Spinal cord (tissue), 10 donors: ENCODE measurements at places on chromosomes 4 and X. TPM values are rescaled to one million over a fixed set of nuclear protein-coding genes. Genes with fewer than 3 reads are reported as not detected.

SFRP2 gene
- 28.5 TPM for total RNA-seq

CA5B gene
- 11.4 TPM for total RNA-seq

CENPI gene
- 13.6 TPM for total RNA-seq

- no peaks in the 10 kb centered on the region for H3K36me3 ChIP-seq
- no peaks in the 10 kb centered on the region for H3K4me1 ChIP-seq
- no peak overlapping the region for H3K27ac ChIP-seq
- H3K27me3 ChIP-seq: no peaks in the 10 kb centered on the region
- H3K4me3 ChIP-seq: no peak overlapping the region
Measured at GRCh38 chr4:172982151-172982590, 186.4 kb upstream of the GALNT7 start.

DNA sequence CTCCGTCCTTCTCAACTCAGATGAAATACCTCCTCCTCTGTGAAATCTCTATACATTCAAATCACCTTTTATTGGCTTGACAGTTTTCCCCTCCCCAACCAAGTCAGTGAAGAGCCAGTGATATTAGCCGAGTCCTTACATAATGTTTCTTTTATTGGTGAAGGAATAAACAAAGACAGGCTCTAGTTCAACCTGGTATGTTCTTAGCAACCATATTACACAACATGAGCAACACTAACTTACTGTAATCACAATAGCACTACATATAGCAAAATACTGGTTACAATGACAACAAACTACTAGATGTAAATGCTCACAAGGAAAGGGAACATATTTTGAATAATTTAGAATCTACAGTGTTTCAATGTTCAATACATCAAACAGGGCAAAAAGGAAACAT lies 19.9 kb downstream of the DHX15 start:
- no peak overlapping the region for H3K4me3 ChIP-seq
- no peak overlapping the region for H3K27ac ChIP-seq
- peaks cover 9% of the 10 kb centered on the region for H3K36me3 ChIP-seq

DNA sequence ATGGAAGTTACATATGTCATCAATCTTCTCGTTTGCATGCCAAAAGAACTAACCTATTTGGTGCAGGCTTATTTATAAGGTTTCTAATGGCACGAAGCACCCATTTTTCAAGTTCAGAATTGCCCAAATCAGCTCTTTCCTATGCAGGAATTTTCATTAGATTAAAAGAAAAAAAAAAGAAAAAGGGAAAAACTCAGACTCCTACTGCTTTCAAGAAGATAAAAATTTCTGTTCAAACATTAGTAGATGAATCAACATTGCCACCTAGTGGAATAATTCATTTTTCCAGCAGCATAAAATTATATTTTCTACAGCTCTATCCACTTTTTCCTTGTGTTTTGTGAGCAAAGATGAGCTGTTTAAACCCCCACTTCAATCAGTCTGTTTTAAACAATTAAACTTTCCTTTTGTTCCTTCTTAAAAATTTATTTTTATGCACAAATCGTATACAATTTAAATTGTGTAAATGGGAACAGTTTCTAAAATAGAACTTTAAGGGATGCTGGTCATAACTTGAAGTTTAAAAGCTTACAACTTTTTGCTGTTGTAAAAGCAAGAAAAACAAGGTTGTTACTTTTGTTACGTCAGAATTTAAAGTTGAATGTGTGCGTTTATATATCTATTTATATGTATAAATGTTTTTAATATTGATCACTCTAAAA lies 309.9 kb downstream of the ARAP2 start:
- peak; percentile 63 for DNase-seq
- no peaks in the 10 kb centered on the region for H3K4me1 ChIP-seq
- no peaks in the 10 kb centered on the region for H3K27me3 ChIP-seq
- H3K27ac ChIP-seq: no peak overlapping the region

GRCh38 chr4:108959491-108959890 lies 196.6 kb upstream of the ETNPPL start:
- H3K36me3 ChIP-seq: no peaks in the 10 kb centered on the region
- H3K27me3 ChIP-seq: no peaks in the 10 kb centered on the region
- H3K27ac ChIP-seq: no peak overlapping the region
- no peaks in the 10 kb centered on the region for H3K4me1 ChIP-seq
- no peak for DNase-seq

GRCh38 chrX:87728459-87728858 lies 210.9 kb downstream of the KLHL4 start:
- H3K4me3 ChIP-seq: no peak overlapping the region
- H3K27ac ChIP-seq: no peak overlapping the region
- no peaks in the 10 kb centered on the region for H3K36me3 ChIP-seq
- H3K4me1 ChIP-seq: no peaks in the 10 kb centered on the region

- H3K27ac ChIP-seq: no peak overlapping the region
- peaks cover 28% of the 10 kb centered on the region for H3K4me1 ChIP-seq
- H3K36me3 ChIP-seq: peaks cover 38% of the 10 kb centered on the region
- H3K4me3 ChIP-seq: no peak overlapping the region
Measured at GRCh38 chrX:47638816-47639215, 9.1 kb upstream of the CFP start.

- no peak overlapping the region for H3K27ac ChIP-seq
- no peak overlapping the region for H3K4me3 ChIP-seq
- H3K36me3 ChIP-seq: no peaks in the 10 kb centered on the region
- DNase-seq: no peak
- H3K27me3 ChIP-seq: no peaks in the 10 kb centered on the region
Measured at GRCh38 chr4:48596336-48596735, 106.3 kb downstream of the ZAR1 start.

DNA sequence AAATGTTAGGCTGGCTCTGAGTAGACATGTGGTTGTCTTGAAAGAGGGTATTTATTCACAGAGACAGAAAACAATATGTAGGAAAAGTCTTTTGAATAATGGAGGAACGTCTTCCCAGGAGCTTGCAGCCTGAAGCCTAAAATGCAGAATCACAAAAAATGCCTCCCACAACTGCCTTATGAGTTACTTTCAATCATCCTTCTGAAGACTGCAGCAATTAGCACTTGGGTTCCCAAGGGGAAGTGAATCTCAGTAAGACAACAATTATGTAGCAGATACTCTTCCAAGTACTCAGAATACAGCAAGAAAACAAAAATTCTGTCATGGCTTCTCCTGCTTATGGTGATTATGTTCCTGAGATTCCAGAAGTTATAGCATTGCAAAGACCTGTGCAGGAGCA lies 166.6 kb upstream of the TBL1X start:
- H3K27me3 ChIP-seq: peaks cover 11% of the 10 kb centered on the region
- H3K4me3 ChIP-seq: no peak overlapping the region
- H3K36me3 ChIP-seq: no peaks in the 10 kb centered on the region
- no peak overlapping the region for H3K27ac ChIP-seq
- DNase-seq: no peak
- peaks cover 2% of the 10 kb centered on the region for H3K4me1 ChIP-seq

DNA sequence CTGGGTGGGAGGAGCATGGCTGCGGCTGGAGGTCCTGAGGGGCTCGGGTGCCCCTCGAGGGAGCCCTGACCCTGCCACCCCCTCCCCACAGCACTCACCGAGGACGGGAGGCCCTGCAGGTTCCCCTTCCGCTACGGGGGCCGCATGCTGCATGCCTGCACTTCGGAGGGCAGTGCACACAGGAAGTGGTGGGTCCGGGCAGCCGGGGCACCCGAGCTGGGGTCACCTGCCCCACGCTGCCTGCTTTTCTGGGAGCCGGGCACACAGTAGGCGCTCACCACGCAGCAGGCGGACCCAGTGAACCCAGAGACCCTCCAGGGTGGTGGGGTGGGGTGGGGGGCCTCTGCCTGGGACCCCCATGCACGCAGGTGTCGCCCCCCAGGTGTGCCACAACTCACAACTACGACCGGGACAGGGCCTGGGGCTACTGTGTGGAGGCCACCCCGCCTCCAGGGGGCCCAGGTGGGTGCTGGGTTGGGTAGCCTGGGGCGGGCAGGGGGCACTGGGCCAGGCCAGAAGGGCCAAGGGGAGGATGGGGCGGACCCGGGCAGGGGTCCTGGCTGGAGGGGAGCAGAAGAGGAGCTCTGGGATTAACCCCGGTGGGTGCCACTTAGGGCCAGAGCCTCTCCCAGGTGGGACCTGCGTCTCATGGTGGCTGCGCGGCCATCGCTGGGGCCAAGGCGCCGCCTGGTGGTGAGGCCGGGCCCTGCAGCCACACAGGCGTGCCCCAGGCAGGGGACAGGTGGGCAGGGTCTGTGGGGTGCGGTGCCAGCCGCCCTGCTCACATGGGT lies 1.4 kb downstream of the HGFAC start:
- no peak overlapping the region for H3K27ac ChIP-seq
- no peaks in the 10 kb centered on the region for H3K27me3 ChIP-seq
- DNase-seq: peak; percentile 42
- peaks cover 72% of the 10 kb centered on the region for H3K36me3 ChIP-seq
- H3K4me3 ChIP-seq: no peak overlapping the region
